ENCODE measurements at places on chromosomes 3 and 15.

- DNase-seq: peak; percentile 60
Observed at GRCh38 chr15:35260941-35261340, 175.8 kb upstream of the NANOGP8 start.

GRCh38 chr15:74651242-74651741, 35.7 kb downstream of the CLK3 start:
- DNase-seq: peak; percentile 80

DNA sequence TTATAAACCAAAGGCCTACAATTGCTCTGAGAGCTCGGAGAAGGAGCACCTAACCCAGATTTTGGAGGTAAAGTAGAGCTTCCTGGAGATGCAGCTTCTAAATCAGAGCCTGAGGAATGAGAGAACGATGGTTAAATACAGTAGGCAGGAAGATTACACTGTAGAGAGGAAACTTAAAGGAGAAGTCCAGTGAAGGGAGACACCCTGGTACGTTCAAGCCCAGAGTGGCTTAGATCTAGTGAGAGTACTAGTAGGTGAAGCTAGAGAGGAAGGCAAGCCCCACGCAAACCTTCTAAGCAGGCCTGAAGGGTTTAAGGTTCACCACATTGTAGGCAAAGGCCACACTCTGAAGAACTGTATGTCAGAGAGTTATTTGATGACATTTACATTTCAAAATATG, 33.4 kb downstream of the SLC49A4 start:
- DNase-seq: no peak

GRCh38 chr3:165195241-165195639, 944 bp downstream of the SLITRK3 start:
- DNase-seq: no peak

DNA sequence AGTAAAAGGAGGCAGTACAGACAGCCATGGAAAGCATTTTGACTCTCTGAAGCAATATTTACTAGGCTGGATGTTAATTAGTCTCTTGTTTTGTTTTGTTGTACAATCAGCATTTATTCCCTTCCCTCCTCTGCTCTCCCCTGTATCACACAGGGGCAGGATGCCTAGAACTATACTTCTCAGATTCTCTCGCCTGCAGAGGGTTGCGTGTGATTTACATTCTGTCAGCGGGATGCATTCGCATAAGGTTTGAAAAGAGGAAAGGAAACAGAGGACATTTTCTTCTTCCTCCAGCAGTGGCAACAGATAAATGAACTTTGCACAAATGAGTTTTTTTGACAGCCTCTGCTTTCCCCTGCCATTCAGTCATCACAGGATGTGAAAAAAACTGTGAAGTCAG, 188.3 kb downstream of the RSL24D1 start:
- DNase-seq: no peak

- DNase-seq: peak; percentile 98
Observed at GRCh38 chr3:139906418-139906817, 28.6 kb upstream of the CLSTN2 start.

GRCh38 chr15:77702211-77702957, 69.7 kb upstream of the LINGO1 start:
- peak; percentile 23 for DNase-seq

GRCh38 chr3:23202203-23202920, 765 bp upstream of the UBE2E2 start:
- peak; percentile 15 for DNase-seq

DNA sequence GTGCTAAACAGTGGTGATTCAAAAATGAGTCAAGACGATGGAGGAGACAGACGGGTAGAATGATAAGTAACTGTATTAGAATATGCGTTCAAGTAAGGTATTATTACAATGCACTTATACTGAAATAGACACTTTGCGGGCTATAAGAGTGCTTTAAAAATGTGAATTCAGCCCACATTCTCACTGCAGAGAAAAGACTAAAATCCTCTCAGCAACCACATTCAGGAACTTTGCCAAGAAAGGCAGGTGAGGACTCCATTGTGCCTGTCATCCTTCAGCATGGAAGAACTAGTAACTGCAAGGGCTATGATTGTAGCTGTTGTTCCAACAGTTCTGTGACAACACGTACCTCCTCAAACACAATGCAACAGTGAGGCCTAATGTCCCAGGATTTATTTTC, 272.0 kb downstream of the RORA start:
- DNase-seq: no peak

DNA sequence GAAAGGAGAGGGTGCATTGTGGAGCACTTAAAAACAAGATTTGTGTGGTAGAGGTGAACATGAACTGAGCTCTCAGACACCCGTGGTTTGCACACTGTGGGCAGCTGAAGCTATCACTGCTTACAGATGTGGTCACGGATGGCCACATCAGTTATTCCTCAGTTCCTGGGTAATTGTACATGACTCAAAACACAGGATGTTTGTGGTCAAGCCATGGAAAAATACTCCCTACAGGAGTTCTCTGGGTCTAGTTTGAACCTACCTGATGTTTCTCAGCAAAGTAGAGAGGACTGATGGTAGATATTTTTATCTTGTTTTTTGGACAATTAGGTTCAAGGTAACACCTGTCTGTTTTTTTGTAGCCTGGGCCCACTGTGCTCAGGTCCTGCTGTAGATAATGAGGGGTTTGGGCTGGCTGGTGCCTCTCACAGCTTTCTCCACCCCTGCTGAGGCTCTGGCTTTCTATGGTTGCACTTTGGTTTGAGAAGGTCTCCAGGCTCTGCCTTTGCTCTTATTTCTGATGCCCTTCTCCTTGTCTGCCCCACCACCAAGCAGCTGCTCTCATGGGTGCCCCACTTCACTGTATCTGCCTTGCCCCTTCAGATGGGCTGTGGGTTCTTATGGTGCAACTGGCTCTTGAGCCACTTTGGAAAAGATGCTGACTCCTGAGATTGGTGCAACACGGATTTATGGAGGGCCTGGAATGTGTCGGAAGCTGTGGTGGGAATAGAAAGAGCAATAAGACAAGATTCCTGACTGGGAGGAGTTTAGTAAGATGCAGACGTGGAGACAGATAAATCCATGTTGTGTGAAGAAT, 40.1 kb downstream of the CDCP1 start:
- DNase-seq: peak; percentile 92

DNA sequence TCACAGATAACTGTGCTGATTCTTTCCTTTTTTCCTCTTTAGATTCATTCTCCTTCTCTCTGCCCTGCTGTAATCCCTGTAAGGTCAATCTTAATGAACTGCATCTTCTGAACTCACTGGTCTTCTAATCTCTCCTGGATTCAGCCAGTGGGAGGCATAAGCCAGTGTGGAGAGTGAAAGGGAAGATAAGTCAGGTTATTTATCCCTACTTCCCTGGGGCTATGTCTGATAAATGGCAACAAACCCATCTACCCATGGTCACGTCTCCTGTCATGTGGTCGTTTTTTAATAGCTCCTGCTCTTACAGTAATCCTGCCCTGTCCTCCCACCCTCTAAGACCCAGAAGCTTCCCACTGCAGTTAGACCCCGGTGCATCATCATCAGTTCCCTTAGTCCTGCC, 199.6 kb upstream of the NAALADL2 start:
- no peak for DNase-seq

- DNase-seq: no peak
Observed at GRCh38 chr3:171349392-171349791, 110.8 kb downstream of the TNIK start.

GRCh38 chr3:48467110-48467454, 20.5 kb downstream of the ATRIP start:
- DNase-seq: no peak

DNA sequence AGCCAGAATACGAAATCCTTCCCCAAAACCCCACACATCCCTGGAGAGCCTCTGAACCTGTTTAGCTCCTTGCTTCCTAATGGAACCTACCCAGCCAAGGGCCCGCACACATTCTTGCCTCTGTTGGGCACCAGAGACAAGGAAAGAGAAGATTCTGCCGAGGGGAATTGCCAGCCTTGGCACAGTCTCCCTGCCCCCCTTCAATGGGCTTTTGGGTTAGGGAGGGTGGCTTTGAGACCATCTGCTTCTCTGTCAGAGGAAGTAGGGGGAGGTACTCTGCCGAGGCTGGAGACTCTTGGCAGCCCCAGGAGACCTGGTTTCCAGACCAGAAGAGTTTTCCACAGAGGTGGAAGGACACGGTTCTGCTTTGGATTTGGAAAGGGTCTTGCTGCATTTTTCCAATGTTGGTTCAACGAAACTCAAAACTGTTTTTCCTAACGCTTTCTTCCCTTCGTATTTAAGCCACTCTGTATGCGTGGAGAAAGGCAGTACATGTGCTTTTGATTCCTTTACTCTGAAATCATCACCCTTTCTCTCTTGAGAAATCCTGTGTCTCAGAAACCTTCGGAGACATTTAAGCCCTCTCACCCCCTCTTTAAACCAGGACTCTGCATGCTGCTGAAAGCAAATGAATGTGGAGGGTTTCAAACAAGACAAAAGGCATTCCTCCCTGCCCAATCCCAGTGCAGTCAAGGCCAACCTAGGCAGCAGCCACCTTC, 78.8 kb upstream of the PRR23C start:
- DNase-seq: no peak

GRCh38 chr3:115628075-115628412, 4.7 kb downstream of the GAP43 start:
- DNase-seq: no peak
